C1 segment of cervical spinal cord (tissue), 14 donors: ENCODE measurements at places on chromosomes 2 and 18.

GRCh38 chr2:45992741-45993475 is 304.3 kb upstream of the EPAS1 start:
- no peak for DNase-seq

DNA sequence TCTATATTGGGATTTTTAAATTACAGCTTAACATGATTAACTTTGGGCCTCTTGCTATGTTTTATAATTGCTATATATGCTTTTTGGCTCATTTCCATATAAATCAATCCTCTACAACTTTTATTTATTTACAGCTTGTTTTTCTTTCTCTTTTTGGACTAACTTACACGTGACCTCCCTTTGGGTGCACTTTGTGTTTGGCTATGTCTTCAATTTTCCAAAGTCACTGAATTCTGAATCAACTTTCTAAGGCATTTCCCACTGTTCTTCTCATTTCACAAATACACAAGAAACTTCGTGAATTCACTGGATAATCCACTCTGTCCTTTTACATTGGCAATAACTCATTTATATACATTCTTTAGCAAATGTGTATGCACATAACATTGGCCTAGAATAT is 5.4 kb upstream of the CPS1 start:
- no peak for DNase-seq

DNA sequence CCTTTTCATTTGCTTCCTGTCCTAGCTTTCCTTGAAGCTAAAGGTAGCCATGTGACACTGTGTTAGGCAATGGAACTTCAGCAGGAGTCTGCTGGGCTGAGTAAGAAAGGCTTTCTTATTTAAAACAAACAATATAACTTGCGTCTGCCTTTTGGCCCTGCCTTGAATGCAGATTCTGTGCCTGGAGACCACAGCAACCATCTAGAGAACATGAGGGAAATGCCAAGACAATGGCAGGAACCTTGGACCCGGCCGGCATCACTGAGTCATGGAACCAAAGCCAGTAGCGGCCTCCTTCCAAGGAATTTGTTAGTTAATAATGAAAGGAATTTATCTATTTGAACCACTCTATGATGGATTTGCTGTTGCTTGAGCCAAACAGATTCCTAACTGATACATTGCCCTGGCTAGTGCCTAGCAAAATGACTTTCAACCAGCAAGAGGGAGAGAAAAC is 207.5 kb upstream of the EPHA4 start:
- peak; percentile 8 for DNase-seq

GRCh38 chr2:153373510-153374279 is 104.9 kb downstream of the RPRM start:
- no peak for DNase-seq

DNA sequence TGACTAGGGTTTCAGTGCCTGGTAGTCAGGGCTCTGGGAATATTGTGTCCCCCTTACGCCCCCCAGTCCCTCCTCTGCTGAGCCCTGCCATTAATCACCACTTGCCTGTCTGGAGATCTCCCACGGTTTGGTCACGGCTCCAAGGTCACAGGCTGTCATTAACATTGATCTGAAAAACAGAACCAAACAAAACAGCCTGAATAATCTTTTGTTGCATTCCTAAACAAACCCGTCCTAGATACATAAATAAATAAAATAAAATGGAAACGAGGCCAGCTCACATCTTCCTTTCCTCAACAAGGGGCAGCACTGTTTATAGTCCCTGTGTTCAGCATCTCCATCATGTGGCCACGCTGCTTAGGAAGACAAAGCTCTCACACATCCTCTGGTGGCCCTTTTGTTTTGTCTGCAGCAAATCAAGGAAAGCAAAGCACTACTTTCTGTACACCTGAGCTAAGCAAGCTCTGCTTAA is 282.8 kb downstream of the AGPS start:
- DNase-seq: peak; percentile 39

DNA sequence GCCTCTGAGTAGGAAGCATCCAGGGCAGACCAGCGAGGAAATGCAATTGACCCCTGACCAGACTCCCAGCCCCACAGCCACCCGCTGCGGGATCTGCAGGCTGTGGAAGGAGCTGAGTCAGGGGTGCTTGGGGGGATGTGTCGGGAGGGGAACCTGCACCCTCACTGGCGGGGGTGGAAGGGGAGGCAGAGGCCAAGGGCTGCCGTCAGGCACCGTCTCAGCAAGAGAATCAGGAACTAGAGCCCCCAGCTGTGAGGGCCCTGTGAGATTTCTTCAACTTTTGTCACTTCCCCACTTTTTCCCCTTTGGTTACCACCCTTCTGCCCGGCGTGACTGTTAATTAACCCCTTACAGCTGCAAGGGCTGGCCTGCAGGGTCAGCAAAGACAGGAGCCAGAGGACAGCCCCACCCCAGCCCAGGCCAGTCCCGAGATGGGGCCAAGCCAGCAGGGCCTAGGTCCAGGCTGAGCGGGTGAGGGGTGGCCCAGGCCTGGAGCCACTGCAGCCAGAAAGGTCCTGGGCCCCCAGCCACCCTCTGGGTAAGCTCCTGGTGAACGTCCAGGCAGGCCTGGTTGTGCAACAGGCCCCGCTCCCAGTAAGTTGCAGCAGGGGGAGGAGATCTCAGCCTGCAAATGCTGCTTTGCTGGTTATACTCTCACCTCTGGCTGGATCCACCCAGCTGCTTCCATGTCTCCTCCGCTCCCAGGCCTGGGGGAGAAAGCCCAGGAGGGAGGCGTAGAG is 147.0 kb upstream of the ID2 start:
- DNase-seq: peak; percentile 78

DNA sequence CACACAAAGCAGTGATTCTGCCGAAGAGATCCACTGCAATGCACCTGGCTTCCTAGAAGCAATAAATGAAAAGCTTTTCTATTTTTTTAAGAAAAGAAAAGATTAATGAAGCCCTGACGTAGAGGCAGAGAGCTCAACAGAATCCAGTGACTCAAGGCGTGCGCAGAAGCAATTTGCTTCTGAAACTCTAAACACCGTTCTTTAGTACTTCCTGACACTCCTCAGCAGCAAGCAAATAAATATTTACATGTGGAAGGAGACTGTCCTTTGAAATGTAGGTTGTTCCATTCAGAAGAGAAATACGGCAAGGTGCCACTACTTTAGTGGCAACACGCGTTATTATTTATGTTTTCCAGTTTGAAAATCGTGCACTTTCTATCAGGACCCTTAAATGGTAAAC is 126.2 kb upstream of the ZNF516 start:
- no peak for DNase-seq

DNA sequence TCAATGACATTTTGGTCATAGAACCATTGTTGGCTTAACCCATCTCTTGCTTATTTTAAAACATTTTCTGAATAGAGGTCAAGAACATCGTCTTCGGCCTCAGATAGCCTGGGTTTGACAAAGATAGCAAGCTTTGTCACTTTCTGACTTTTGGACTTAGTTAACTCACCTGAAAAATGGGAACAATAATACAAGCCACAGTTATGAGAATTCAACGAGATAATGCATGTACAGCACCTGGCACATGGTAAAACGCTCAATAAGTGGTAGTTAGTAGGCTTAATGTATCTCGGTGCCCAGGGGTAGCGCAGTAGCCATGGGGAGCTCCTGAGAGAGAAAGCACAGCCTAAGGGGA is 446 bp upstream of the COPS7B start:
- no peak for DNase-seq

- DNase-seq: no peak
Measured at GRCh38 chr18:70662588-70662987, 373.7 kb downstream of the SOCS6 start.

DNA sequence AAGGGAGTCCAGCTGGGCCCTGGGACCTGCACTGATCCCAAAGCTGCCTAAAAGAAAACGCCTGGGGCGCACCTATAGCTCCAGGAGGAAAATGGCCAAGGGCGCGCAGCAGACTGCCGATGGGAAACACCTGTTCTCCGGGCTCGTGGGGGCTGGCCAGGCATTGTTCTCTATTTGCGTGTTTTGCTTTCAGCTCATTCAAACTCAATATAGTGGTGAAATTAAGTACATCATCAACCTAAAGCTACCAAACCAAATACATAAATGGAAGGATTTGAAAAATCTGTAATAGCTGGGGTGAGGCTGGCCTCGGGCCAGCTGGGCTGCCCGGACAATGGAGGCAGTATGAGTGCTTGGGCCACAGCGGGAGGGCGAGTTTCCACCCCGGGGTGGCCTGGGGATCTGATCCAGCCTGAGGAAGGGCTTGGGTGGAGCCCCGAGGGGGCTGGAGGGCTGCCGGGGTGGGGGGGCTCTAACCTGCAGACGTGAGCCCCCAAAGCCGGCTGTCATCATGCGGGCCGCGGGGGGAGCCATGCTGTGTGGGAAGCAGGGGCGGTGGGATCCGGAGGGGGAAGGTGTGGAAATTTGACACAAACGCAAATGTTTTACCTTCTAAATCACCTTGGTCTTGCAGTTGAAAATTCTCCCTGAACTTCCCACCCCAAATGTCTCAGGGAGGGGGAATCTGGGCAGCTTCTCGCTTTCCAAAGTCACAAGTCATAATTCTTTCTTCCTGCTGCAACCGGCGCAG is 77.6 kb downstream of the ASB1 start:
- no peak for DNase-seq

DNA sequence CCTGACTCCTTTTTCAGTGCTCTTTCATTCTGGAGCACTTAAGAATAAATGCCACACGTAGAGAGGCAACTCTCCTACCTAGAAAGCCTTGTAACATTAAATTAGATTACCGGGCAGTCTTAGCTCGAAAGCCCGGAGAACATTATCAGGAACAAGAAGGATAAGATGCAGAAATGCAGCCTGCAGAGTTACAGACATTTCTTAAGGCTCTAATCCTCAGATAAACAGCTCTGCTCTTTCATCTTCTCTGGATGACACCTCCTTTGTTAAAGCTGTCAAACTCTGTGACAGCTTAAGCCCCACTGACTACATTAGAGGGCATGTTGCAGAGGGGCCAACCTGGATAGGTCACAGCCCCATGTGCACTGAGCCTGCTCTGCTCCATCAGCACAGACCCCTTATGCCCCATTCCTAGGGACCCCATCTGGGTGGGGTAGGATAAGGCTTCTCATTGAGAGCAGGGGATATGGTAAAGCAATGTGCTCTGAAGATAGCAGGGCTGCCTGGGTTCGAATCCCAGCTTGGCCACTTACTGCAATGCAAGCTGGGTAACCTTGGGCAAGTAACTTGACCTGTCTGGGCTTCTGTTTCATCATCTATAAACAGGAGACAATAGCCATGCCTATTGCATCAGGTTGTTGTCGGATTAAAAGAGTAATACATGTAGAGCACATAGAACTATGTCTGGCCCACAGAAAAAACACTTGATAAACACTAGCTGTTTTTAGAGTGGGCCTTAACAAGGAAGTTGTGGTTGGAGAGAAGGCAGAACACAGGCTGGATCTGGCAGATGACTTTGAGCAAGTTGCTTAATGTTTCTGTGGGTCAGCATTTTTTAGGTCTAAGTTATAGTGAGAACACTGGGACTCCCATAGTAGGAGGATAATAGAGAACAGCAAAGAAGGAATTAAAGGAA is 111.4 kb downstream of the THNSL2 start:
- DNase-seq: no peak

GRCh38 chr18:5879479-5879882 is 15.8 kb downstream of the TMEM200C start:
- no peak for DNase-seq

GRCh38 chr18:48660346-48661228 is 121.8 kb downstream of the CTIF start:
- DNase-seq: no peak

- no peak for DNase-seq
Measured at GRCh38 chr2:101733257-101733993, 35.9 kb downstream of the MAP4K4 start.

DNA sequence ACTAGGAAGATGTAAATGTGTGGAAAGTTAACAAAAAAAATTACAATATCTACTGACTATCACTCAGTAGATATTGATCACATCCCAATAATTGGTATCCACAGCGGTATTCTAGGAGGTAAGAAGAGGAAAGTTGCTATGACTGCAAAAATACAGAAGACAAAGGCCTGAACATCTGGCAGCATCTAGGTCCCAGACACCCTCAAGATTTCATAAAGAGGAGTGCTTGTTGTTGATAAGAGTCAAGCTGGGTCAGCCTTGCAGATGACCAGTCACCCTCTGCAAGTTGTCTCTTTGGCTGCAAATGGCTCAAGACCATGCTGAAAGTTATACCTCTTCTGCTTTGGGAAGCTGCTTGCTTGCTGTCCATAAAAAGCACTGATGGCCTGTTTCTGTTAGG is 228.4 kb upstream of the FBXO11 start:
- no peak for DNase-seq

DNA sequence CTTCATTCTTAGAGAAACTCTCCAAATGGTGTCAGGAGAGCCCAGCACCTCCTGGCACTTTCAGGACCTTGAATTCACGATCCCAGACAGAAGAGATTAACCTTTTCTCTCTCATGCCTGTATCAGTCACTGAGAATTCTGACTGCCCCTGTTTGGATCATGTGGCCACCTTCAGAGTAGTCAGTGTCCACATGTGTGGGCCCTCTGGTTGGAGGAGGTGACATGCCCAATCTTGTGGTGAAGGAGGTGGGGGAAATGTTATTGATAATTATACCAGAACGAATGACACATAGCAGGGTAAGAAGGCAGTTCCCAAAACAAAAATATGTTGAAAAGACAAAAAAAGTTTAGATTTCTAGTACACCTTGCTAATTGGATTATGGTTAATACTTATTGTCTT is 31.7 kb downstream of the UBXN4 start:
- no peak for DNase-seq

GRCh38 chr18:6566338-6566911 is 151.7 kb upstream of the L3MBTL4 start:
- DNase-seq: no peak
